ENCODE measurements at places on chromosomes 1 and 21.
A peak's percentile ranks its signal among the peaks of the same experiment; 100 is the strongest.

DNA sequence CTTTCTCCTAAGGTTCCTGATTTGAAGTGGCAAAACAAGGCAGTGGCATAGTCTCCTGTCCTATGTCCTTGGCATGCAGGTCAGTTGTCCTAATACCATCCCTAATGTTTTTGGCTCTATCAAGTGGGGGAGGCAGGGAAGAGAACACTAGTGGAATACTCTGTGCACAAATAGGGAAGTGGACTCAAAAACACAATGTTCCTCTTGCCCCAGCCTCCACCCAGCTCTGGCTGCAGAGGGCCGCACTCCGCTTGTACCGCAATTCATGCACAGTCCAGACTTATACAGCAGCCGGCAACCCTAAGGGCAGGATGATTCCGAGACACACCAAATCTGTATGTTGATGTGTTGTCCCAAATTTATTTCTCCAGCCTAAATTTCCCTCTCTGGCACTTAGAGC, 14.5 kb downstream of the PLEKHO1 start:
- DNase-seq: no peak

DNA sequence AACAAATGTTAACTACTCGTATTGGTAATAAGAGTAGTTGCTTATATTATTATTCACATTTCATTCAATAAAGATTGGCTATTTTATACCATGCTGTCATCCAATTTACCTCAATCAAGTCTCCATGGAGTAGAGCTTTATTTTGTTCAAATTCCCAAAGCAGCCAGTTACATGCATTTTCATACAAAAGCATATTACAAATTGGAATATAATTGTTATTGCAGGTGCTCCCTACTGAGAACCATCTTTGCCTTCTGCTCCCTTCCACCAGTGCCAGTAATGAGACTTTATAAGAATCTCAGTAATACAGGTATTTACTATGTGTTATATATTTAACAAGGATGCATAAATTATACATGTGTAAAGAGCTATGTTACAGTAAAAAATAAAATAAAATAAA, 54.2 kb downstream of the FOXJ3 start:
- DNase-seq: no peak

GRCh38 chr1:203926025-203926540, 64.7 kb downstream of the SNRPE start:
- DNase-seq: peak; percentile 78

DNA sequence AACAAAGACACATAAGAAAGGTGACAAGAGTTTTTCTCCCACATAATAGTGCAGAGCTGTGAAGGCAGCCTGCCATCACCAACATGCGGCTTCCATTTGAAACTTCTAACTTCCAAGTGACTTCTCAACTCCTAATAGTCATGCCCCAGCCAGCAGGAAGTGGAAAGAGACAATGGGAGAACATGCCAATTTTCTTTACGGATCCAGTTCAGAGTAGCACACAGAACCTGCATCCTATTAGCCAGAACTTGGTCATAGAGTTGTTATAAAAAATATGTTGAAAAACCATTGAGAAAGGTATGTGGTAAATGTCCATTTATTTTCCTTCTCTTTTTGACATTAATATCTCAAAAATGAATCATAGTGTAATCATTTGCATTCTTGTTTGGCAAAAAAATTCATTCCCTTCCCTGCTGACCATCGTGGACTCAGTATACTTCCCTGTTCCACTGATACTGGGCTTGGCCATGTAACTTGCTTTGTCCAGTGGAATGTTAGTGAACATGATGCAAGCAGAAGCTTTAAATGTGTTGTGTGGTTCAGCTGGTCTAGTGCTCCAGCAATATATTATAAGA, 197.4 kb downstream of the SEC16B start:
- DNase-seq: no peak

DNA sequence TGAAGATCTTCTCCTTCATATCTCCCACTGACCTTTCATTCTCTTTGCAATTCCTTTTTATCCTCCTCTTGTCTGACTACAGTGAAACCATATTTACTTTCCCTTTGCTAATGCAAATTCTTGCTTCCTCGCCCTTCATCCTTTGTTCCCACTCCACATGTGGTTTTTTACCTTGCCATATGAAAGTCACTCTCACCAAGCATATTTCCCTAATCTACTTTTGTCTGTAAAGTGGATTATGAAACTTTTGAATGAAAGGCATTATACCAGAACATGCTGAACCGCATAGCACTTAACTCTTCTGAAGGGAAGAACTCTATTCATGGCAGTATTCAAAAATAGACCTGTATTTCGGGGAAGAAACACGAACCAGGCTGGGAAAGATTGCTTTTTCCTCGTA, 8.0 kb upstream of the TMPRSS15 start:
- no peak for DNase-seq

DNA sequence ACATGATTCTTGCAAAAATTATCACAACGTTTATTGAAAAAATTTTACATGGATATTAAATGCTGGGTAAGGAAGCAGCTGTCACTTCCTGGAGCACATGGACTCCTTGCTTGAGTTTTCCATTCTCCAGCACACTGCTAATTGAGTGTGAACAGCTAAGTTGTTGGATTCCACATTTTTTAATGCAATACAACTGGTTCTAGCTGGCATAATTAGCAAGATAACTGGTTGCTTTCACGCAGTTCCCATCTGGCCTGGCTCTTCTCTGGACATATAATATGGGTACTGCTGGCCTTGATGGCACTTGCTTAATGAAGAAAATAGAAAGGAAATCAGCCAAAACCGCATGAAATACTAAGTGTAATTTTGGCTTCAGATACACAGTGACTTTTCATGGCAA, 26.6 kb downstream of the RGS21 start:
- DNase-seq: no peak

DNA sequence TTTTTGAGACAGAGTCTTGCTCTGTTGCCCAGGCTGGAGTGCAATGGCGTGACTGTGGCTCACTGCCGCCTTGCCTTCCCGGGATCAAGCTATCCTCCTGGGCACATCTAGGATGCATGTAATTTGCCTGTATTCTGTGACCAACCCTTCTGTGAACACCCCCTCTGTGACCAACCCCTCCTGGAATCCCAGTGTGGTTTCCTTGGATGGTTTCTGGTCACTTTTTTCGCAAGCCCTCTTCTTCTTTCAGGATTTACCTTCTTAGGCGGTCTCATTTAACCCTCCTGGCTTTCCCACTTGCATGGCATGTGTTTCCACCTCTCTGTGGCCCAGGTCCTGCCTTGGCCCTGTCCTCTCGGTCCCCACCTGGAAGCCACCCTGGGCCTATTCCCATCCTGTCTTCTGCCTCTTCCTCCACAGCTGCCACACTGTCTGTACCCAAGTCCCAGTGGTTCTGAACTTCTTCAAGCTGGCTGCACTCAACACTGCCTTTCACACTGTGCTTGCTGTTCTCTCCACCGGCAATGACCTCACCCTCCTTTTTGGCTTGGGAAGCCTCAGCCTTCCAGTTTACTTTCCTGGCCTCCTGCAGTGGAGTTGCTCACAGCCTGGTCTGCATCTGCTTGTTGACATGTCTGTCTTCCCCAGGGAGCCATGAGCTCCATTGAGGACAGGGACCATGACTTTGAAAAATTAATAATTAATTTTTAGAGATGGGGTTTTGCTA, 57.0 kb downstream of the DISC1 start:
- DNase-seq: peak; percentile 13

DNA sequence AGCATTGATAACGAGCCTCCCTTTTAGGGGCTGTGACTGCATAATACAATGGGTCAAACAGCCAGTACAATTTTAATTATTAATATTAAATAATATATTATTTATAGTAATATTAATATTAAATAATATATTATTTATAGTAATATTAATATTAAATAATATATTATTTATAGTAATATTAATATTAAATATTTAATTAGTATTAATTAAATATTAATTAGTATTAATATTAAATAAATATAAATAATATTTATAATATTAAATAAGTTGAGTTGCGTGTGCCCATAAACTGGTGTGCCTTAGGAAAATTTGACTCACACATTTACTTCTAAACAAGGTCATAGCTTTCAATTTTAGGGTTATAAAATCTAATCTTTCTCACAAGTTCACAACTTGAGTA, 509.3 kb upstream of the RGS18 start:
- DNase-seq: no peak

DNA sequence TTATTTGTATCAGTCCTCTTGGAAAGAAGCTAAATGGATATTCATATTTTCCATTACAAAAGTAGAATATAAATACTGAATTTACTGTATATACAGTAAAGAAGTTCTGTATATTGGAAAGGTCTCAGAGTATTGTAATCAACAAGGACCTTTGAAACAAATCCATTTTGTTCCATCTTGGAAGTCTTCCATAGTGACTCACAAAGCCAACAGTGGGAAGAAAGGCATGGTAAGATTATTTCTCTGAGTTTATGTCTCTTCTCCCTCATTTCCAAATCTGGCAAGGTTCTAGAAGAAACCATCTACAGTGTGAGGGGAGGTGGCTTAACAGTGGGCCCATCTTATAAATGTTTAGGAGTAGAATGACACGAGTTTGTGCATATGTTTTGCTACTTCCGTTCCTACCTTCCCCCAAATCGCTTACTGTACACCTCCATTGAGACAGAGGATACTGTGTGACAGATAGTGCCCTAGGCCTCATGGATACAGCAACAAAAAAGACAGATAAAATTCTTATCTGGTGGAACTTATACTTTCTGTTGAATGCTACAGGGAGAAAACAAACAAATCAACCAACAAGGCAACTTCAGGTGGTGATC, 22.1 kb upstream of the SSX2IP start:
- DNase-seq: peak; percentile 42

GRCh38 chr21:45713613-45714012, 70.1 kb downstream of the PCBP3 start:
- DNase-seq: no peak

DNA sequence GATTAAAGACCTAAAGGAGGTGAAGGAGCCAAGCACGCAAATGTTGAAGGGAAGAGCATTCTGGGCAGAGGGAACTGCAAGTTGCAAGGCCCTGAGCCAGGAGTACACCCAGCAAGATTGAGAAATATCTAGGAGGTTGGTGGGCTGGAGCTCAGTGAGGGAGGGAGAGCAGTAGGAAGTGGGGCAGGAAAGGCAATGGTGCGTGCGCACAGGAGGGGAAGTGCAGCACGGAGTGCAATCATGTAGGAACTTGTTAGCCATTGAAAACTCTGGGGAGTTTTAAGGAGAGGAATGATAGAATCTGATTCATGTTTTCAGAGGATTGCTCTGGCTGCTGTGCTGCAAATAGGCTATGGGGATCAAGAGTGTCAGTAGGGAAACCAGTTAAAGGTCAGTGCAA, 13.2 kb upstream of the IGSF3 start:
- DNase-seq: no peak

GRCh38 chr1:215530401-215530984, 36.6 kb upstream of the KCTD3 start:
- peak; percentile 18 for DNase-seq

DNA sequence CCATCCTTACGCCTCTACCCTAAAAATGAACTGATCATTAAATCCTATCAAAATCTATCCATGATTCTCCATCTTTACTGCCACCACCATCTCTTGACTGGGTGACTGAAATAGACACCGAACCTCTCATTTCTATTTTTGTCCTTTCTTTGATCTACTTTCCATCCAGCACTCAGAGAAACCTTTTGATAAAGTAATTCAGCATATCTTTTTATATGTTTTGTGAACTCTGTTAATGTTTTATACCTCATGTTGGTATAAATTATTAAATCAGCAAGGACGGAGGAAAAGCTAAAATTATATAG, 13.0 kb downstream of the PCNX2 start:
- DNase-seq: no peak

DNA sequence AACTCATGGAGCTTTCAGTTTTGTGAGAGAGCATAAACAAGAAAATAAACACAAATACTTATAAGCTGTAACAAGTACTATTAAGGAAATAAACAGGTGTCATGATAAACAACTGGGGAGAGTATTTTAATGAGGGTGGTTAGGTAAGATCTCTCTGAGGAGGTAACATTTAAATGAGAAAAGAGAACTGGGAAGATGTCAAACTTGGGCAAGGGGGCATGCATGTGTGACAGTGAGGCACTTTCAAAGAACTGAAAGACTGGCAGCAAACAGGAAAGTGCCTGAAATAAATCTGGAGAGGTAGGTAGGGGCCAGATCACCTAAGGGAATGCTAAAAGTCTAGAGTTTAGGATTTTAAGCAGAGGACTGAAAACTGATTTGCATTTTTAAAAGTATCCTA, 37.8 kb downstream of the NSL1 start:
- DNase-seq: no peak

GRCh38 chr1:41366455-41367287, 5.4 kb downstream of the FOXO6 start:
- DNase-seq: no peak

DNA sequence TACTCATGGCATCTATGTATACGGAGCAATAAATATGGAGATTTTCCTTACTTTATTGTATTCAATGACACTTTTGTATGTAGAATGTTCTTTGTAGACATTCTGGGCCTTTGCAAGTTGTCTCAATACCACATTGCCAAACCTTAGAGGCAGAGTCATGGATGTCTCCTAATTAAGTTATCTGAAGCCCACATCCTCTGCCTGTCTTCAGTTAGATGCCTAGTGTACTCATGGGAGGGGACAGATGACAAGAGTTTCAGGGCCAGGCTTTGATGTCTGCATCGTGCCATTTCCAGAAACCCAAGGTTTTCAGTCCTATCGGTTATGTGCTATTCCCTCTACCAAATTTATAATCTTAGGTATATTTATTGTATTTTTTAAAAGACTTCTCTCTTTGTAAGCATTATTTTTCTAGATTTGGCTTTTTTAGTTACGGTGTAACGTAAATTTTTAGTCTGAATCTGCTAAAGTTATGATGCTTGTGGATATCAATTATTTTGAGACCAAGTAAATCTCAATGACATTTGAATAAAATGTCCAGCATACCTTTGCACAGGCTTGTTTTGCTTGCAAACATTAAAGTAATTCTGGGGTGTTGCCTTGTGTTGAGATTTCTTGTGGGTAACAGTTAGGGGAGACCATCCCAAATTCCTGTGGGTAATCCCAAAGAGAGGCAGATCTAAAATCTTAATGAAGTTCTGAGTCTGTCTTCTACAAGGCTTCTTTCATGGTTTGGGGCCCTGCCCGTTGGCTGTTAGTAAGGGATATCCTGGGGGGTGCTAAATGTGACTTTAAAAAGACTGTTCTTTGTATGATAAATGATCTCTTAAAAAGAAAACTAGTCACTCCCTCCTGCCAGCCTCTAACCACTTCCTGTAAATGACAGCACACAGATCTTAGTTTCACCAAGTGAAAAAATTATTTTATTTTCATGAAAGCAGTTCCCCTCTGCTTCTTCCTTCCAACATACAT, 8.0 kb upstream of the MACF1 start:
- peak; percentile 84 for DNase-seq

GRCh38 chr21:32349333-32349944, 43.4 kb downstream of the URB1 start:
- DNase-seq: no peak

DNA sequence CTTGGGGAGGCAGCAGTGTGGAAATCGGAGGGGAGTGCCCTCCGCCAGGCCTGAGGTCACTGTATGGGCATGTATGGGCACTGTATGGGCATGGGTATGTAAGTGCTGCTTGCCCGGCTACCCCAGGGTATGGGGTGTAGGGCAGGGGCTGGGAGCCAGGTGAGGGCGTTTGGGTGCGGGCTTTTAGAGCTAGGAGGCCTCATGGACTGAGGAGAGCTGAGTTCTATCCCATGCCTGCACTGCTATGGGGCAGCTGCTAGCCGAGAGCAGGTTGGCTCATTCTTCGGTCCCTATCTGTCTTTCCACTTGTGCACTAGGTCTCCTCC, 5.3 kb downstream of the PKLR start:
- DNase-seq: no peak

GRCh38 chr1:3618881-3619671, 5.7 kb upstream of the TPRG1L start:
- DNase-seq: peak; percentile 77
